Nucleus accumbens (tissue), 56 donors: ENCODE measurements at places on chromosomes 7 and 10.

DNA sequence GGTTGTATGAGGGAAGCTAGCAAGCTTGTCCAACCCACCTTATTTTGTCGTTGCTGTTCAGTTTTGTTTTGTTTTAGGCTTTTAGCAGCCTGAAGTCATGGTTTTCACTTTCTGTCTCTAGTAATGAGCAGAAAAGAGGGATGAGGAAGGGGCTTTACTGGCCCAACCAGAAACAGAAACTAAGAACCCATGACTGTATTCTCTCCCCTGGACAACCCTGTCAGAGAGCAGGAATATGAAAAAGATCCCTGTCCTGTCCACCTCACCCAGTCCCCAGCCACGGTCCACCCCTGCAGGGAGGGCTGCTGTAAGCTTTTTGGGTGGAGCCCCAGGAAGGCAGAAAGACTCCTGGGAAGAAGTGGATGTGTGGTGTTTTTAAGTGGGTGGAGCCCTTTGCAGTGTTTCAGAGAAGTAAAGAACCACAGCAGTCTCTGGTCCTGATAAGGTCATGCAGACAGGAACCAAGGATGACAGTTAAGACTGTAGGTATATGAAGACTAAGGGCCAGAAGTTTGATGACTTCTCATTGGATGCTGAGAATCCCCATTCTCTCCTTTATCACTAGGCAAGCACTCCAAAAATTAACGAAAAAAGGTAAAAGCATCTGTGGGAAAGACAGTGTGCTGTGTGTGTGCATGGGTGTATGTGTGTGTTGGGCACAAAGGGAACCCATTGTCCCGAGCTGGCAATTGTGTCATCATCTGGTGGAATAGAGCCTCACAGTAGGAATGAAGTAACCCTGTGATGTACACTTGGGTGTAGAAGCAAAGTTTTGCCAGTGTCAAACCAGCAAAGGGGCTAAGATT is 13.8 kb downstream of the MRPL32 start:
- DNase-seq = no peak

DNA sequence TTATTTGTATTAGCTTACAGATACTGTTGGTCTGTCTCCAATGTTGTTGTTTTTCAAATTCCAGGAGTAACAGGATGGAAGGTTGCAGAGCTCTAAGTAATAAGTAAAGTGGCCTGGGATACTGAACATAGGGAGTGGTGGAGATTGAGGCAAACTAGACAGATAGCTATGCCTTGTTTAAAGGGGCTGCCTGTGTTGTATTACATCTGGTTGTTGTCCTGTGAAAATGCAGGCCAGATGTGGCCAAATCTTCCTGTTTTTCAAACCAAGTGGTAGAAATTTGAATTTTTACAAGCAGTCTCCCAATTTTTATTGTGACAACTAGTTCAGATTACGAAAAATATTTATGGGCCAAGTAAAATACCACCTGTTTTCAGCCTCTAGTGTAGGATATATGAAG is 33.5 kb downstream of the BICC1 start:
- DNase-seq = no peak

DNA sequence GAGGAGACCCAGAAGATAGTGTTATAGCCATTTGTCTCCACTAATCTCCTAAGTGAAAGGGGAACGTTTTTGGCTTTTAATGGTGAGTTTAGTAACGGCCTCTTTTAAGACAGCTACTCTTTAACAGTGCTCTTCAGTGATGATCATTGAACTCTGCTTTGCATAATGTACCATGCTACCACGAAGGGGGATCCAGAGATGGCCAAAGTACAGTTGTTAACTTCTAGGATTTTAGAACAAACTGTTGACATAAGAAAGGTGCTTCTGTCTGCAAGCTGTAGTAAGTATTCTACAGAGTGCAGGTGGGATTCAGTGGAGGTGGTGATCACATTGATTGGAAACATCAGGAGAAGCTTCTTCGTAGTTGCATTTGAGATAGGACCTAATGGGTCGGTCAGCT is 114.1 kb upstream of the RPA3 start:
- no peak for DNase-seq

DNA sequence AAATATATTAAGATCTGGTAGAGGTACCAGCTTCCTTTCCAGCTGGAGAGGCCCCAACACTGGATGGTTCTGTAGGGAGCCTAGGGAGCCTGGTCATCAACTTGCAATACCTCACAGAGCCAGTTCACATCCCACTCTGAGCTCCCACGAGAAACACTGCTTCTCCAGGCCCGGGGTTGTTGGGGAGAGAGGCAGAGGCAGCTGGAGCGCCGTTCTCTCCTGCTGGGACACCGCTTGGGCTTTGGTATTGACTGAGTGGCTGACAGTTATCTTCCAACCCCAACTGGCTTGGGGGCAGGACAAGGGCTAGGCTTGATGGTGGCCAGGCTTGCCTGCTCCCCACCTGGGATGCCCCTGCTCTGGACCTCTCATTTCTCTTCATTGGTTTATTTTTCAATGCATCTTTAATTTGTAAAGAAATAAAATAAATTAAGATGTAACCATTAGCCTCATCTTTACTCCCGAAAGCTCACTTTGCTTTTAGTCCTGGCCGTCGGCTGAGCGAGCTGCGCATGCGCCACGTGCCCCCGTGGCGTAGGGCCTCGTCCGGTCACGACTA is 10.0 kb upstream of the CHCHD1 start:
- no peak for DNase-seq

GRCh38 chr10:71740069-71740653 is 20.6 kb upstream of the C10orf105 start:
- no peak for DNase-seq

GRCh38 chr10:33398796-33399195 is 64.3 kb upstream of the NRP1 start:
- no peak for DNase-seq

DNA sequence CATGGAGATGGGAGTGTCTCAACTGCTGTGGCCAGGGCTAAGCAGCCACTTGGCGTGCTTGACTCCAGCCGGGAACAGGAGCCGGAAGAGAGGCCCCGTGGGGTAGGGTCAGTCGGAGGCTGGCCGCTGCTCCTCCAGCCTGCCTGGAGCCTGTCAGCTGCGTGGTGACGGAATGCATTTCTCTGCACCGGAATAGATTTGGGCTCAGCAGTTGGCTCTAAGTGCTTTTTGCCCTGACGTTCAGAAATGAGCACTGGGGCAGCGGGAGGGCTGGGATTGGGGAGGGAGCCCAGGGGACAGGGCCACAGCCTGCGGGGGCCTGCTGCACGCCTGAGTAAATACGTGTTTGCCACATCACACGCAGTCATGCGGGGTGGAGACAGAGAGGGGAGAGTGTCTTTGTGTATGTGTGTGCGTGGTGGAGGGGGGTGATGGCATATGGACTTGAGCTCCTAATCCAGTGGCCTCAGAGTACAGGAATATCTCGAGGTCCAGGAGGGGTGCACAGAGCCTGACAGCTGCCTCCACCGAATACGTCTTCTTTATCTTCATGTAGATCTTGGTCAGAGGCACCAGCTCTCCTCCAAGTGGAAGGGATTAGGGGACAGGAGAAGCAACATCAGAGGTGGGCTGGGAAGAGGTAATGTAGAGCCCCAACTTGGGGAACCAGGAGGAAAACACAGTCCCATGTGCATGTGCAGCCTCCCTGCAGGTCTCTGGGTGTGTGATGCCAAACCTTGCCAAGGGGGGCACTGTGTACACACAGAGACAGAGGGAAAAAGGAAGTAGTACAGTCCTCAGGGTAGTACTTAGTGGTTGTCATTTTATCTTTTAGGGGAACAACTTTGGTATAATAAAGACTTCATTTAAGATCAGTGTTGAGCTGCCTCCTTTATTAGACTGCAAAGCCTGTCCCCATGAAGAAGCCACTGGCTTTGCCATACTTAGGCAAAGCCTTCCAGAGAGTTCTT is 151.4 kb downstream of the CDH23 start:
- DNase-seq = no peak

- peak; percentile 88 for DNase-seq
Measured at GRCh38 chr10:22849077-22849805, 78.6 kb upstream of the ARMC3 start.

- no peak for DNase-seq
Measured at GRCh38 chr7:19181634-19182033, 36.4 kb upstream of the FERD3L start.

DNA sequence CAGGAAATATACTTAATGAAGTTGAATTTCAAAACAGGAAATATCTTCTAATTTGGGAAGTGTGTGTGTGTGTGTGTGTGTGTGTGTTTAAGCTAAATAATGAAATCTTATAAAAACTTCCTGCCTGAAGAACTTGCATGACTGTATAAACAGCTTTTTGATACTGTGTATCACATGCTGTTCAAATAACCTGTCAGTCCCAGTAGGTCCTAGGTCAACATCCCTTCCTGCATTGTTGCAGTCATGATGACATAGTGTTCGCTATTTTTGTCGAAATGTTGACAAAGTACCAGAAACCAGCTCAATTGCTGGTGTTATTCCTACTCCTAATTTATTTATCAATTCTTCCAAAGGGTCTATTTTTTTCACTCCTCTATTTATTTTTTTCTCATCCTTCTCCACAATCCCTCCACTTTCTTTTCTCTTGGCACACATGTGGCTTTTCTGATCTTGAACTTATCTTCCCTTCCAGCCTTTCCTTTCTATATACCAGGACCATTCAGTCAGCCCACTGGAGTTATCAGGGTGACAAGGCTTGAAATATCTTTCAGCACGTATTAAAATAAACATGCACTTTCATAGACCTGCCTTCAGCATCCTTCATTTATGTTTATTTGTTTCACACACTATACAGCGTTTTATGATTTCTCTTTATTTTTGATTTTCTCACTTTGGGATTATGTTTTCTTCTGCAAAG is 115.8 kb downstream of the PLXDC2 start:
- no peak for DNase-seq

GRCh38 chr7:38002689-38003088 is 82.2 kb downstream of the EPDR1 start:
- no peak for DNase-seq

GRCh38 chr10:52956861-52957260 is 184.3 kb upstream of the MBL2 start:
- DNase-seq = no peak

DNA sequence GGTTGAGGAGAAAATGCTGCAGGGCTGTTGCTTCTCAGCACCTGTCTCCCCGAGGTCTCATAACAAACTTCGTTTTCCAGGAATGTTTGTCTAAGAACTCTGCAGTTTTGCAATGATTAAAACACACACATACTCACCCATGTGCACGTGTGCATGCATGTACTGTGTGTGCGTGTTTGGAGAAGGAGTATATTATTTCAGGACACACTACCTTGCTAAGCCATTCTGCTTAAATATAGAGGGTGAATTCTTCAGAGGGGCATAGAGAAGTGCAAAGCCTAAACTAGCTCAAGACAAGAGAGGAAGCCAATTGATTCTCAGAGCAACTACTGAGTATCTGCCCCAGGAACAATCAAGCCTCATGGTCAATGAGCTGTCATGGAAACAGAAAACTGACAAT is 298.4 kb upstream of the MGMT start:
- no peak for DNase-seq

- no peak for DNase-seq
Measured at GRCh38 chr7:94410413-94411187, 15.9 kb downstream of the COL1A2 start.

GRCh38 chr7:114007386-114007785 is 88.6 kb upstream of the PPP1R3A start:
- no peak for DNase-seq

DNA sequence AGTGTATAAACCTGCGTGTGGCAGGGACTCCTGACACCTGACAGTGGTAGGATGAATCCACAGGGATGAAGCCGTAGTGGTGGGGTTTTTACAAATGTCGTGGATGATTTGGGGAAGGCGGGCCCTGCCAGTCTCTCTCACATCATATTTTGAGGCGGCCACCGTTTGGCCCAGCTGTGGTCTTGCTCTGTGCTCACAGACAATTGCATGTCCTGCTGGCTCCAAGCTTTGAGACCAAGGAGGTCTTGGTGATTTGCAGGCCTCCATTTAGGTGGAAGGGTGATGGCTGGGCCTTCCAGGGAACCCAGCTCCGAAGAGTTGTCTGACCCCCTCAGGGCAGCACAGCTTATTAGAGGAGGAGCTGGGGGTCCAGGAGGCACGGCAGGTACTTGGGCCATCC is 151.1 kb upstream of the SHH start:
- DNase-seq = no peak

DNA sequence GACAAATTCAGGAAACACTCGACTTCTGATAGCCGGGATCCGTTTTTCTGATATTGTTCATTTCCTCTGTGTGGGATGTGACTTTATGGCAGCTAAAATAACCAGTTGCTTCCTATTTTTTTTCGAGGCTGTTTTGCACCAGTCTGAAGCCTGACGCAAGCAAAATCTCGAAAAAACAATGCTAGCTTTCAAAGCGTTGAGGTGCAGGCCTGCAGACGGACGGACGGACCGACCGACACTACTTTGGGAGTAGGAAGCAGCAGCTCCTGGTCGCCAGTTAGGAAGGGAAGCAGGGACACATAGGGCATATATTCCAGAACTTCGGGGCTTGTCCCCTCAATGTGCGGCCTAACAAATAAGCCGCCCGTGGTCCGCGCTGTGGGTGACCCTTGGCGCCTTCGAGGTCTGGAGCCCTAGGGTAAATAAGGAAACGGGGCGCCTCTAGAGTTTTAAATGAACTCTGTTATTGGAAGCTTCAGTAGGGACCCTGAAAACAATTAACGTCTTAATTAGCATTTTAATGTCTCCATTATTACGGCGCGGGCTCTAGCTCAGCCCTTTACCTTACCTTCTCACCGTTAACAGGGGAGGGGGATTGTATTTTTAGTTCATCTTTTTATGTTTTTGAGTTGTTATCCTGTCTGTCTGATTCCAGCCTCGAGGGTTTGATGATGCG is 1.3 kb downstream of the HHEX start:
- peak; percentile 14 for DNase-seq

DNA sequence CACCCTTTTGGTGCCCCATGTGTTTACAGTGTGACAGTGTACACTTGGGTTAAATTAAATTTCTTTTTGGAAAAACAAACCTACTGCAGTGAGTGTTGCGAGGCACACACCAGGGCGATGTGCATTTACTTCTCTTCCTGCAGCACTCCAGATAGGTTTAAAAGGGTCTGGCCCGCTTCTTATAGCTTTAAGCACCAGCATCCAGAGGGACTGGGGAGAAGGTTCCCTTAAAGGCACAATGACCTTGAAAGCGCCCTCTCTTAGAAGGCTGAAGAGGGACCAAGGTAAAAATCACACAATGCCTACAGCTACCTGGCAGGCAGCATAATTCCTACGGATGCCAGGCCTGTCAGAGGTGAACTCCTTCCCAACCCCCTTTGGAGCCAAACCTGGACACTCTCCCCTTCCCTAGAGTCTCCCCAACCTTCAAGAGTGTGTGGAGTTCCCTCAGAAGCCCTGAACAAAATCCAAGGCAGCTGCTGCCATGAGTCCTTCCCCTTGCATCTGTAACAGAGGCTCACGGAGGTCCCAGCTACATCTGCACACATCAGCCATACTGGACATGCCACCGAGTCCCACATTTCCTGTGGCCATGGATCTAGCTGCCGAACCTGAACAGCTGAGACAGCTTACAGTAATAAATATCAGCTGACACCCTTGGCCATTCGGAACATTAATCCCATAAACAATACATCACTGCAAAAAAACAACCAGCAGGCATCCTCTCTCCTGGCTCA is 33.2 kb downstream of the TRIM8 start:
- DNase-seq = no peak

- no peak for DNase-seq
Measured at GRCh38 chr7:80428161-80429054, 83.5 kb downstream of the GNAT3 start.

GRCh38 chr10:29304264-29304994 is 15.6 kb downstream of the LYZL1 start:
- DNase-seq = no peak

- DNase-seq = no peak
Measured at GRCh38 chr10:35523670-35524225, 81.4 kb upstream of the GJD4 start.
